ENCODE measurements at places on chromosomes 3 and 15.
A peak's percentile ranks its signal among the peaks of the same experiment; 100 is the strongest.

GRCh38 chr3:147427746-147428145, 18.6 kb downstream of the ZIC1 start:
- no peak for DNase-seq

- peak; percentile 78 for DNase-seq
Measured at GRCh38 chr3:149501524-149501923, 27.0 kb downstream of the TM4SF4 start.

DNA sequence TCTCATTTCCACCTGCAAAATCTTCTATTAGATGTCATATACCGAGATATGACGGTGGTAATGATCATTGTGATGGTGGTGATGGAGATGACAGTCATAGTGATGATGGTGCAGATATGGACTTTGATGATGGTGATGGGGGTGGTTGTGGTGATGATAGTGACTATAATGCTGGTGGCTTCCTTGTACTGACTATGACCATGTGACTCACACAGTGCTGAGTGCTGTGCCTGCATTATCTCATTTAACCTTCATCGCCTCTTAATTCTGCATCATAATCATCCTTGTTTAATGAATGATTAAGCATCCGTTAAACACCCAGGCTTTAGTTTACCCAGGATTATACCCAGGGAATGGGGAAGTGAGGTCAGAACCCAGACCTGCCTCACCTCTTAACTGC, 331.7 kb downstream of the FEZF2 start:
- no peak for DNase-seq

DNA sequence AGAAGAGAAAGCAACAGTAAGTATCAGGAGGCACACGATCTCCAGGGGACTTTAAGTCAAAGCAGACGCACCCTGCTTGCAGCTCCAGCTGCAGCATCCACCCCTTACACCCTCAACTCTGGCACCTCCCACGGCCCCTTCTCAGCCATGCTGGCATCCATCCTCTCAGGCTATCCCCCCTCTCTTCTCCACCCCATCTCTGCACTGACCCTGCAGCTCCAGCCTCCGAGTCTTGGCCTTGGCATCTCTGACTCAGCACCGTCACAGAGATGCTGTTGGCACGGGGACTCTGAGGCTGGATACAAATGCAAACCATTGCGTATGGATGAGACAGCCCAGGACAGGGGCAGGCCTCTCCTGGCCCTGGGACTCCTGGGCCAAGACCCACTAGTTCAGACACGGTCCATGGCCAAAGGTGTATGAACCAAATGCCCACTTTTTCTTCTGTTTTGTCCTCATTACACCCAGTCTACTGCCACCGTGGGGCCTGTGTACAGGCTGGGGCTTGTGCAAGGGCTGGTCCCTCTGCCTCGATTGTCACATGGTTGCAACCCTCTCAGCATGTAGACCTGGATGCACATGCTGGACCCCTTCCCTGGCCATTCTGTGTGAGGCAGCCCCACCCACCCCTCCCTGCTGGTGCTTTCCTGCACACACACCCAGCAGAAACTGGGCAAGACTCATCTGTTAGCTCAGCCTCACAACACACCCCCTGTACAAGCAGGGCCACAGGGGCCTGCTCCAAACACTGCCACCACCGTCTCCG, 18.7 kb upstream of the ZXDC start:
- no peak for DNase-seq

DNA sequence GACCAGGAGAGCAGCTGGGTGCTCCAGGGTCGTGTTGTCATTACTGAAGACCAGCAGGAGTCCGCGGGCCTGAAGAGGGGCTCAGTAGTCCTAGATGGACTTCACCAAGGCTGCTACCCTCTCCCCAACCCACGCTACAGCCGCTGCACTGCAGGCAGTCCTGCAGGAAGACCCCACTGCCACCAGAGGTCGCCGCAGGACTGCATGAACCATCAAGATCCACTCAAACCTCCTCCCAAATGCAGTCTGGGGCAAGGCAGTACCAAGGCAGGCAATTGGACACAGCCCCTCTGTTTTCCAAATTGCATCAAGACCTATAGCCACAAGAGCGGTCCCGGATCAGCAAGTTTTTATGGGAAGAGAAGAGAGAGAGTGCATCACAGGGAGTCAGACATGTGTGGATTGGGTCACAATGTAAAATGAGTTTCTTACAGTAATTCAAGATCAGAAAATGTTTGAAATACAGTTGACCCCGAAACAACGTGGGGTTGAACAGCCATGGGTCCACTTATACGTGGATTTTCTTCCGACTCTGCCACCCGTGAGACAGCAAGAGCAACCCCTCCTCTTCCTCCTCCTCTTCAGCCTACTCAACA, 46.7 kb downstream of the DZIP1L start:
- peak; percentile 93 for DNase-seq

DNA sequence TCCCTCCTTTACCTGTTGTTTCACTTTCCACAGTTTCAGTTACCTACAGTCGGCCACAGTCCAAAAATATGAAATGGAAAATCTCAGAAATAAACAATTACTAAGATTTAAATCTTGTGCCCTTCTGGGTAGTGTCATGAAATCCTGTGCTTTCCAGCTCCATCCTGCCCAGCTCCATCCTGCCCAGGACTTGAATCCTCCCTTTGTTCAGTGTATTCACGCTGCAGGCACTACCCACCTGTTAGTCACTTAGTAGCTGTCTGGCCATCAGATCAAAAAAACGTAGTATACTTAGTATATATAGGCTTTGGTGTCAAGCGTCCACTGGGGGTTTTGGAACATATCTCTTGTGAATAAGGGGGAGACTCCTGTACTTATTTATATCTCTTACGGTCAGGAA, 329.0 kb upstream of the SEMA6D start:
- no peak for DNase-seq

- peak; percentile 66 for DNase-seq
Measured at GRCh38 chr15:64092864-64093626, 593 bp downstream of the CIAO2A start.

DNA sequence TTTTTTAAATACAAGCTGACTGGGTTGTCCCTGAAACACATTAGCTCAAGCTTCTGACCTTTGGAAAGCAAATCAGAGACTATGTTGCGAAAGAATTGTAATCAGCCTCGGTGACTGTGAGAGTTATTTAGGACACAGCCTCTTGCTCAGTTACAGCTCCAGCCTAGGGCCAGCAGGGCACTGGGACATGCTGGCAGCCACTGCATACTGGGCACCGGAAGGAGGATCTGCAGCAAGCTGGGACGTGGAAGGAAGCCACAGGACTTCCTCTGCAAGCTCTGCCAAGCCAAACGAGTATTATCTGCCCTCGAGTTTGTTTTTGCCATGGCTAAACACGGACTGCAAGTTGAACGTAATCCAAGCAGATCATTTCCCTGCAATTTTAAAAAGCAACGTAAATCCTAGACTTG, 24.4 kb upstream of the COPG1 start:
- DNase-seq = peak; percentile 81

DNA sequence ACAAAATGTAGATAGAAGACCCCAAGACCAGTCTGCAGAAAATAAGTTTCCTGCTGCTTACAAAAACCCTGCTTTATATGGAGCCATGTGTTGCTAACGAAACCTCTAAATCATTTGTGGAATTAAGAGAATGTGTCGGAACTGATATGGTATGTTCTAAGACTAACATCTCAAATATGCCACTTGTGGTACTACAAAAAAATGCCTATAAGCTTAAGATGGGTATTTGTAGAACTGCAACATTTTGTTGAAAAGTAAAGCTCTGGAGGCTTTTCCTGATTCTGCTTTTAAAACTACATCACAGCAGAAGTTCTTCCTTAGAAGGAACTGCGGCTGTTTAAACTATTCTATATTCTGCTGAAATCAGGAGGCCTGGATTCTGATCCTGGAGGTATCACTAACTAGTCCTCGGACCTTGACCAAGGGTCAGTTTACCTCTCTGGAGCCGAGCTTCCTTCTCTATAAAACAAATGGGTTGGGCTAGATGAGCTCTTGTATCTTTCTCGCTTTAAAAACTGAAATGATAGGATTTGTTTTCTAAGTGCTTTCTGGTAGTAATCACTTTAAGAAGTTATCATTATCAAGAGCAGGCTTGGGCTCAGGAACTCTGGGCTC, 74.9 kb downstream of the RAD18 start:
- no peak for DNase-seq

DNA sequence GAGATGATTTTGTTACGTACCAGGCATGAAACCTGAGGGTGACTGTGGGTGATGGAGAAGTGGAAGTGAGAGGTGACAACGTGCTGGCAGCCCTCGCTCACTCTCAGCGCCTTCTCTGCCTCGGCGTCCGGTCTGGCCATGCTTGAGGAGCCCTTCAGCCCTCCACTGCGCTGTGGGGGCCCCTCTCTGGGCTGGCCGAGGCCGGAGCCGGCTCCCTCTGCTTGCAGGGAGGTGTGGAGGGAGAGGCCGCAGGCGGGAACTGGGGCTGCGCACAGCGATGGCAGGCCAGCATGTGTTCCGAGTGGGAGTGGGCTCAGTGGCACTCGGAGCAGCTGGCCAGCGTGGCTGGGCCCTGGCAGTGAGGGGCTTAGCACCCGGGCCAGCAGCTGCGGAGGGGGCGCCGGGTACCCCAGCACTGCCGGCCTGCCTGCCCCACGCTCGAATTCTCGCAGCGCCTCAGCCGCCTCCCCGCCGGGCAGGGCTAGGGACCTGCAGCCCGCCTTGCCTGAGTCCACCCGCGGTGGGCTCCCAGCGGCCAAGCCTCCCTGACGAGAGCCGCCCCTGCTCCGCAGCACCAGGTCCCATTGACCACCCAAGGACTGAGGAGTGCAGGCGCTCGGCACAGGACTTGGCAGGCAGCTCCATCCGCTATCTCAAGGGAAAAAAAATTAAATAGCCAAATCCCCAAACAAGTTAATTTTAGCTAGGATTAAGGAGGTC, 29.7 kb upstream of the MYRIP start:
- DNase-seq = no peak

GRCh38 chr3:188256758-188257157, 102.8 kb downstream of the LPP start:
- no peak for DNase-seq

DNA sequence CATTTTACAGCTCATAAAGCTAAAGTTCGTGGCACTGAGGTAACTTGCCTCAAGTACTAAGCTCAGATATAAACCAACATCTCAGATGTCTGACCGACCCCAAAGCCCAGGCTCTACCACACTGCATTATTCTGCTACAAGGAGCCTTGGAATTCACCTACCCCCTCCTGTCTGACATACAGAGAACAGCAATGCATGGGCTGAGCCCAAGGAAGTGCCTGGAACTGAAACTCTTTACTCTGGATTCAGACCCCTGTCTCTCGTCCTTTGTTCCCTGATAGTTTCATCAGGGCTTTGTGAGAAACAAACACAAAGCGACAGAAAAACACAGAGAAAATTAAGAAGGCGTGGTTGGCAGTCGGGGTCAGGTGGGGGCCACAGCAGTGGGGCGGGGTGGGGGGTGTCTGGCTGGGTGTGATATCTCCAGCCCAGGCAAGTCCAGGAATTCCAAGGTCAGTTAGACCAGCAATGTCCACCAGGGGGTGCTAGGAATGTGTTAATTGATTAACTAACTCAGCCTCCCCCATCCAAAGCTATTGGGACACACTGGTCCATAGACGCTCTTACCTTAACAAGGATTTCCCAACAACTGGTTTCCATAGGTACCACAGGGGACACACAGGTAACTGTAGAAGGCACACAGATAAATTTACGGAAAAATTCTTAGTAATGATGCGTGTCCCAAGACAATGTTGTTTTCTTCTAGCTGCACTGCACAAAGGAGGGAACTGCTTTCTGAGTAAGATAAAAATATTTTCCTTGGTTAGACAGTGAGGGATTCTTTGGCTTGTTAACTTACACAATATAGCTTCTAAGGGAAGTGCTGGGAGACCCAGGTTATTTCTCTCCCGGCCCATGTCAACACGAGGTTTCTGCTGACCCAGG, 18.8 kb upstream of the SSUH2 start:
- peak; percentile 65 for DNase-seq

DNA sequence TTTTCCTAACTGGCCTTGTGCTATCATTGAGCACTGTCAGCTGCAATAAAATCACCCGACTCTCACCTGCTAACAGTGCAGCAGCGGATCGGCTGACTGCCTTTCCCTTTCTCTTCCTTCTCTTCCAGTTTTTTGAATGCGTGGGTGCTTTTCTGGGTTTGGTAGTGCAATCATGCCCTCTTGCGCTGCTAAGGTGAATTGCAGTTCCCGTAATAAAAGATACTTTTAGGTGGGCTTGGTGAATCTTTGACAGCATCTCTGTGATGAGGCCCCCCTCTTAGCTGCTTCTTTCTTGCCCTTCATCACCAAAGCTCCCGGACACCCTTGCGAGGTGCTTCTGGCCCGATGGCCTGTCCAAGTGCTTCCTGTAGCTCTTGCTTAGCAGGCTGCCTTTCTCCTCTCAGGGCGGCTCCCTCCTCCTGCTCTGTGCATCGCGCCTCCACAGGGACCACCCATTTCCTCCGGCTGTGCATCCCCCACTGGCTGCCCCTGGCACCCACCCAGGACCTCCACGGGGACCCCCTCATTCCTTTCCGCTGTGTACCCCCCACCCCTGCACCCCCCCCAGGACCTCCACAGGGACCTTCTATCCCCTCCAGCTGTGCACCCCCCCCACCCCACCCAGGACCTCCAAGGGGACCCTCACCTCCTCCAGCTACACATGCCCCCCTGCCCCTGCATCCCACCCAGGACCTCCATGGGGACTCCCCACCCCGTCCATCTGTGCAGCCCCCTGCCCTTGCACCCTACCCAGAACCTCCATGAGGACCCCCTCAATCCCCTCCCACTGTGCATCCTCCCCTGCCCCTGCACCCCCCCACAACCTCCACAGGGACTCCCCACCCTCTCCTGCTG, 50.8 kb upstream of the RPL32 start:
- no peak for DNase-seq

DNA sequence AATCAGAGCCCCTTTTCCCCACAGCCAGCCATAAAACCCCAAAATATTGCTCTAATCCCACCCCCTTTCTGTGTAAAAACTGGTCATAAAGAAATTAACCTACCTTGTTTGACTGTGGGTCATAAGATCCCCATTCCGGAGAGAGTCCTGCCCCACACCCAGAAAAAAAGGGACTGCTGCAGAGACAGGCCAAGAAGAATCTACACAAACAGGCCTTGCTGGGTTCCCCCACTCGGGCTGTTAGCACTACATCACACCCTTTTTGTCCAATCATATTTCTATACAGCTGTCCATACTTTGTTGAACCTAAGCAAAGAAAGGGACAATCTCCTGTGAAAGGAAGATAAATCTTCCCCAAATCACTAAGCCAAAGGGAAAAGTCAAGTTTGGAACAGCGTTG, 84.4 kb upstream of the MFGE8 start:
- DNase-seq = no peak

Data from aorta (tissue), 5 donors.